ENCODE measurements at places on chromosomes 5 and 9.
A peak's percentile ranks its signal among the peaks of the same experiment; 100 is the strongest.

DNA sequence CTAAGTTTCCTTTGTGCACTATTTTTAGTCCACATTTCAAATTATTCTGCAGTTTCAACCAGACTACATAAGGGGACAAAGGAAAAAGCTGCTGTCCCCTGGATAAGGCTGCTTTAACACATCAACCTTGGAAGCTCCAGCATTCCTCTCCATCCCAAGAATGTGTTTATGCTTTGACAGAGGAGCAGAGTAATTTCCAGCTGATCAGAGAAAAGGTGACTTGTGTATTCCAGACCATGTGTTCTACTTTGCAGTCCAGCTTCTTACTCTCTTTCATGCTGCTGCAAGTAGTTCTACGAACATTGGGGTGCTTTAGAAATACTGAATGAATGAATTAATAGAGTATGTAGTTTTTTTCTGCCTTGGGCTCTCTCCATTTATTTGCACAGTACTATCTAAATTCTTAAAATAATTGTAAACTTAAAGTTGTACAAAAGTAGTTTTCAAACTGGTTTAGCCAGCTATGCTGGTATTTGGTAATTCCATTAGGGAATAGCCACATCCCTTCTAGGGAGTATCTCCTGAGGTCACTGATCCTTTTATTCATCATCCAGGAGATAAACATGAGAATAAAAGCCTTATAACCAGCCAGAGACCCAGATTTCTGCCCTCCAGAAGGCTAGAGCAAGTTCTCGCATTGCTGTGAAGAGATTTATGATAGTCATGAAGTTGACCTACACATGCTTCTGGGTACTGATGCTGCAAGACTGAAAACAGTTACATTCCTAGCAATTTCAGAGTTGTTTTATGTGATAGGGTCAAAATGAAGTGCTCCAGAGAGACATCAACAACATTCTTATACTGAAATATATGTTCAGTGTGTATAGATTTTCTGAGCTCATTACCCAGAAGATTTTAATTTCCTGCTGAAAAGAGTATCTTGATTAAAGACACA, 215.2 kb downstream of the COMMD10 start:
- DNase-seq, result no peak

- DNase-seq, result no peak
Observed at GRCh38 chr5:137146402-137146890, 352.7 kb downstream of the SPOCK1 start.

DNA sequence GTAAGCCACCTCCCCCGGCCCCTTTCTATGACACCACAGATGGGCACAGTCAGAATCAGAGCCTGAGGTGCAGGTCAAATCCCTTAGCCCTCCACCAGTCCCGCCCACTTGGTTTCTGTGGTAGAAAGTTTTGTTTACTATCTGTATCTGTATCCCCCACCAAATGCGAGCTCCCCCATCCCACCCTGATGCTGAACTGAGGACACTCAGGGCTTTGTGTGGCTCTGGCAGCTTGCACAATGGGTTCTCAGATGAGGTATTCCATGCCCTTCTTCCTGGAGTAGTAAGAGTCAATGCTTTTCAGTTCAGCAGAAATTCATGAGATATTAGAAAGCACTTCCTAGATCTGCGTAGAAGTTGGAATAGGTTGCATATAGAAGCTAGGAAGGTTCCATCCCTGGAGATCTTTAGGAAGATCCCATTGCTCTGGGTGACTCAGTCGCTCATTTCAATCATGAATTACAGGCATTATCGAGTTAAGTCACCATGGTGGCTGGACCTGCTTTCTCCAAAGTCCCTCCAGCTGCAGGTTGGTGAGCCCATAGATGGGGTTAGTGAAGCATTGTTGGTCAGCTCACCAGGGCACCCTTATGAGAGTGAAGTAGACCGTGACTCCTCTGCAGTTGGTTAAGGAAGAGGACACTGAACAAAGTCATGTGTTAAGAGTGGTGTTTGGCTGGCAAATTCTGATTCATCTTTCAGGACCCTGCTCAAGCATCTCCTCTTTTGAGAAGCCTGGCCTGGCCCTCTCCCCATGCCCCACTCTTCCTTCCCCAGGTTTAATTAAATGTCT, 10.6 kb upstream of the KCNIP1 start:
- no peak for DNase-seq

GRCh38 chr5:134784241-134784920, 25.8 kb downstream of the DDX46 start:
- no peak for DNase-seq

DNA sequence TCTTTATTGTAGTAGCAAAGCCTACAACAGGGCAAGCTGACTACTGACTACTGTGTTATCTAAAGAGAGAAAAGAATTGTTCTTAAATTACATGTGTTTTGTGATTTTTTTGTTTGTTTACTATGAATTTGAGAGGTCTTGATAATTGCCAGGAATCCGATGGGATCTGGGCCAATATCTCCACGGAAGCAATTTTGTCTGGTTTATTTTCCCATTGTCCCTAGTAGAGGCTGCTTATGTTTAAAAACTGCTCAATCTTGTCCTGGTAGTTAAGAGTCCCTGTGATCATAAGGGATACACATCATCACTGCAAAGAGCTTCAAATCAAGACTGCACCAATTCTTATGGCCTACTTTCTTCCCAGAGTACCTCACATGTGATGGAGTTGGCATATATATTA, 94.4 kb downstream of the GLDC start:
- no peak for DNase-seq

- DNase-seq, result no peak
Observed at GRCh38 chr9:136225366-136225747, 20.3 kb downstream of the QSOX2 start.

DNA sequence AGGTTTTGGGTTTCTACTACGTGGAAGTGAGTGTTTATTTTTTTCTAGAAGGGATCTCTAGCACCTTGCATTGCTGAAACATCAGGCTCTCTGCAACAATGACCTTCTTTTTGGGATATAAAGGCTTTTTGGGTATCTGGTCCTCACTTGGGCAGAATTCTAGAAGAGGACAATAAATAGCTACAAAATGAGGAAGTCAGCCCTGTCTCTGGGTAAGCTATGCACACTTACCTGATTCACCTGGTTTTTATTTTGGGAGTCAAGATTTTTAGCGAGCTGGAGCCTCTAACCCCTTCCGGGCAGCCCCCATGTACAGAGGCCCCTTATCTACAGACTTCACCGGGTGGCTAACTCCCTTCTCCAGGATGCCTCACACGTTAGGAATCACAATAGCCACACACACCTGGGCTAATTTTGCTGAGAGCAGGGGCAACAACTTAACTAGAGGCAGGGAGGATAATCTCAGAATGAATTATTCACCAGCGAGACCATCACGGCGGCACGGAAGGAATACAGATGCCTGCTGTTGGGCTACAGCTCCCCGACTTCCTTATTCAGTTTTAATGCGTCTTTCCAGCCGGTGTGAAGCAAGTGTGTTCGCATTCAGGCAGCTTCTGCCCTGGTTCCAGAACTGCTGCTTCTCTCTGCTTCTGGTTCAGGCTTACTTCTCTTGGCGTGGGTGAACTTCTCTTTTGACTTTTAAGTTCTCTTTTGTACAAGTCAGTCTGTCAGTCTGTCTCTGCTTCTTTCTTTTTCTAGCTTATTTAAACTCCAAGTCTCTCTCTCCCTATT, 341.0 kb upstream of the PANK3 start:
- DNase-seq, result no peak

GRCh38 chr5:104412649-104413240, 850.2 kb upstream of the NUDT12 start:
- DNase-seq, result no peak

DNA sequence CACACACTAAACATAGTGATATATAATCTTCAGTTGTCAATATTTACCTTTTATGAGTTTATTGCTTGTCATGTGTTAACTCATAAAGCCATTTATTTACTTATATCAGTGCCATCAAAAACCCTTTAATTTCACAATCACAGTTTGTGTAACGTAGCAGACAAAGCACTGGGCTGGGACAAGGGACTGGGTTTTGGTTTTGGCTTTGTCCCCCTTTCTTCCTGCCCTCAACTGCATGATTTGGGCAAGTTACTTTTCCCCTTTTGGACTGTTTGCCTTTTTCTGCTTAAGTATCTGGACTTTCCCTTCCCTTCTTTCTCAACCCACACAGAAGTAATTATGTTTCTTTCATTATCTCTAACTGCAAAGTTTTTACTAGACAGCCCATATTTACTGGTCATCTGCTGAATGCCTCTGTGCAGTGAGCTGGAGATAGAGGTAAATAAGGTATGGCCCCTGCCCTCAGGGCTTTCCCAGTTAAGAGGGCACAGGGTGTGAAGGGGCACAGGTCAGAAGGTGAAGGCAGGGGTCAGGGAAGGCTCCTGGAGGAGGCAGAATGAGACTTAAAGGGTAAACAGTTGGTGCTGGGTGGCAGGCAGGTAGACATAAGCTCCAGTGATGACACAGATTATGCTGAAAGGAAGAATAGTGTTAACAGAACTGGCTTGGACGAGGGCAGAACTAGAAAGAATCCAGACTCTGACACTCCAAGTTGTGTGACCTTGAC, 14.8 kb upstream of the NR3C1 start:
- no peak for DNase-seq

DNA sequence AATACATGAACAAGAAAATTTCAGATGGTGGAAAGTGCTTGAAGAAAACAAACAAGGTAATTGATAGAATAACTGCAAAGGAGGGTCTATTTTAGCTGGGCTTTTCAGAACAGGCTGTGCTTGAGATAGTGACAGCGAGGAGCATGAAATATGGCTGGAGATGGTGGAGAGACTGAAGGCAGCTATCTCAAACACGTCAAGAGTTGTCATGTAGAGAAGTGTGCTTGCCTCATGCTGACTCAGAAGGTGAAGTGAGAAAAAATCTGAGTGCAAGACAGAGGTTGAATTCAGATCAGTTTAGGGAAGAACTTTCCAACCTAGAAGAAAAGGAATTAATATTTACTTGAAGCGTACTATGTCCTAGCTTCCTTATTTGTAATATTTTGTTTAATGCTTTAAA, 115.5 kb upstream of the RANBP3L start:
- DNase-seq, result no peak

GRCh38 chr5:149654231-149654630, 72.9 kb downstream of the ARHGEF37 start:
- DNase-seq, result no peak

DNA sequence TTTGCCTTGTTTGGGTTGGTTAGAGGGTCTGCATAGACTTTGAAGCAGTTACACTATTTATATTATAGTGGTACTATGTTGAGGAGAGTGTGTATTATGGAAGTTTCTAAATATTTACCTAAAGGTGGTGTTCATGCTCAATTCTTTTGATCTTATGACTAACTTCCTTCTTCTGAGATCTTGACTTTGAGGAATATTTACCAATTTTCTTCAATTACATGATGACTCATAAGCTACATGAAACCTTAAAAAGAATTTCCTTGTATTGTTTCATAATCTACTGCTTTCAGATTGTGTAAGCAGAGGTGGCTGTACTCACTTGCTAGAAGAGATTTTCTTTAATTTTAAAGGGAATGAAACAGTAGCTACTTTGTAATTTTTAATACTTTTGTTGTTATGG, 276.1 kb downstream of the TAF11L14 start:
- DNase-seq, result no peak

- DNase-seq, result no peak
Observed at GRCh38 chr9:133527444-133527920, 2.7 kb upstream of the MYMK start.

DNA sequence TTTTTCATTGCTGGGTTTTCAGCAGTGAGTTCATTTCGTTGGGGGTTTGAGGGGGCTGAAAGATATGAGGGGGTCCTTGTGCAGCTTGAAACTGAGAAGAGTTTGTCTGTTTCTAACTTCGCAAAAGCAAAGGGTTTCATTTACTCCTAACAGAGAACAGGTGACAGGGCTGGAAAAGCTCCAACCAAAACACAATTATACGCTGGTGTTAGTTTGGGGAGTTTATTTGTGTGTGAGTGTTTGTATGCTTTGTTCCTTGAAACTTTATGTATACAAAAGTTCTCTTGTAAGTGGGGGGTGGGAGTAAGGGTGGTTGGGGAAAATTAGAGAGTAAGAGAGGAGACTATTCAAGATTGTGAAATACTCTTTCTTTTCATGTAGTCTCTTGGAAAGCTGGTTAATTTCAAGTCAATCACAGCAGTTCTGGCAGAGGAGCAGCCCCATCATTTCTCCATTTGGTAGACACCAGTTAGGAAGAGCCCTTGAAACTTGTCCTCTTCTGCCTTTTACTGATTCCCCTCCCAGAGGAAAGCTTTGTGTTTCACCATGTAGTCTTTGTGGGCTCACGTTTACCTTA, 881 bp downstream of the TNFAIP8 start:
- no peak for DNase-seq

DNA sequence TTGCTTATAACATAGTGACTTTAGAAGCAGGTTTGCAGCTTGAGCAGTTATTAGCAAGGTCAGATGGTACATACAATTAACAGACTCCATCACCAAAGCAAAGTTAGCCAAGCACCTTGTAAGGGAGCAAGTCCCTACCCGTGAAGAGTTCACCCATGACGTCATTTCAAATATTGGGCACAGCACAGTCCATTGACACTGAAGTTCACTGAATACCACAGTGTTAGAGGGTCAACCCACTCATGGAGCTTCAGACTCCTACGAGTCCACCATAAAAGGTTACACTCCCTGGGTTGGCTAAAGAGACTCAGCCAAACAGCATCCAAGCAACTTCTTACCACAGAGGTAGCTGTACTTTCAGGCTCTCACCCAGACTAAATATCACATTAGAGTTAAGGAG, 77.5 kb downstream of the GALNT10 start:
- DNase-seq, result no peak

DNA sequence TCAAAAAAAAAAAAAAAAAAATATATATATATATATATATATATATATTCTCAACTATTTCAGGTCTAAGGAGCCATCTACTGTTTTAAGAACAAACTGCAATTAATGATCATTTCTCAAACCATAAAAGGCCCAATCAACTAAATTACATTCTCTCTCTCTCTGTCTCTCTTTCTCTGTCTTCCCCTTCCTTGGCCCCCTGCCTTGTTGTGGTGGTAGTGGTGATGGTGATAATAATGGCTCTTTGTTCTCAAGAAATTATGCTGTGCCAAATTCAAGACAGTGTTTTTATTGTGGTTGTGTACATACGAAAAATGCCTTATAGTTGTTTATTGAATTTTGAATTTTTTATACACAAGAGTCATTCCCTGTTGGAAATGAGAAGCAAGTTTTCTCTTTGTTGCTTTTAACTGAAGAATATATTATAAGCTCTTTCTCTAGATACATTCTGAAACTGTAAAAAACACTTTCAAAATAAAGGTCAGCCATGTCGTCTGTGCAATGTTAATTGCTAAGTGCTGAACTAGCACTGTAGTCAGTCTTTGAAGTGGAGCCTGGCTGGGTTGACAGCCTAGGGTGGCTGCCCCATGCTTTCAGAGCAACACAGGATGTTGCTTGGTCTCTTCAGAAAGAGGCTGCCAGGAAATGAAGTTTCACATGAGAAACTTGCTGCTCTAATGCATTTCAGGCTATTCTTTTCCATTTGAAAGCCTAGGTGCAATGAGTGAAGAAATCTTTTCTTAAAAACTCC, 96.0 kb downstream of the HINT1 start:
- peak; percentile 42 for DNase-seq

- no peak for DNase-seq
Observed at GRCh38 chr5:14507156-14507941, 74.2 kb upstream of the OTULINL start.

- DNase-seq, result no peak
Observed at GRCh38 chr5:173075137-173075843, 19.1 kb downstream of the CREBRF start.

Data from stimulated activated CD4-positive, alpha-beta T cell treated with anti-CD3 and anti-CD28 coated beads, Interleukin-15, amount 100 ng/mL, for 48 hours (primary cell).